ENCODE measurements at places on chromosomes 2 and 18.

GRCh38 chr2:217901400-217901799 is 101.4 kb downstream of the TNS1 start:
- no peak for DNase-seq

DNA sequence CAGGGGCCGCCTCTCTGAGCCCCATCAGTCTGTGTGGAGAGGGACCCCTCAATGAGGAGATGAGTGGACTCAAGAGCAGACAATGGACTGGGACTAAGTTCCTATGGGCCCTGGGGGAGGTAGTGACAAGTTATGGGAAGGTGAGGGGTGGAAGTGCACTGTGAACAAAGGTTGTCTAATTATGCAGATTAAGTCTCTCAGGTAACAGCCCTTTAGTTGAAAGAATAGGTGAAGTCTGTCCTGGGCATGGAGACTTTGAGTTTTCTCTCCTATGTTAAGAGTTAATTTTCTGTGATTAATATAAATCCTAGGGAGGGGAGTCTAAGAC is 243.8 kb downstream of the FAM210A start:
- DNase-seq: no peak

- DNase-seq: no peak
Measured at GRCh38 chr2:160650196-160651118, 156.8 kb upstream of the RBMS1 start.

GRCh38 chr2:69375494-69376353 is 11.3 kb downstream of the GFPT1 start:
- peak; percentile 21 for DNase-seq

GRCh38 chr2:234075947-234076346 is 25.4 kb downstream of the SPP2 start:
- DNase-seq: no peak

- DNase-seq: no peak
Measured at GRCh38 chr2:150567771-150568301, 80.4 kb upstream of the RND3 start.

DNA sequence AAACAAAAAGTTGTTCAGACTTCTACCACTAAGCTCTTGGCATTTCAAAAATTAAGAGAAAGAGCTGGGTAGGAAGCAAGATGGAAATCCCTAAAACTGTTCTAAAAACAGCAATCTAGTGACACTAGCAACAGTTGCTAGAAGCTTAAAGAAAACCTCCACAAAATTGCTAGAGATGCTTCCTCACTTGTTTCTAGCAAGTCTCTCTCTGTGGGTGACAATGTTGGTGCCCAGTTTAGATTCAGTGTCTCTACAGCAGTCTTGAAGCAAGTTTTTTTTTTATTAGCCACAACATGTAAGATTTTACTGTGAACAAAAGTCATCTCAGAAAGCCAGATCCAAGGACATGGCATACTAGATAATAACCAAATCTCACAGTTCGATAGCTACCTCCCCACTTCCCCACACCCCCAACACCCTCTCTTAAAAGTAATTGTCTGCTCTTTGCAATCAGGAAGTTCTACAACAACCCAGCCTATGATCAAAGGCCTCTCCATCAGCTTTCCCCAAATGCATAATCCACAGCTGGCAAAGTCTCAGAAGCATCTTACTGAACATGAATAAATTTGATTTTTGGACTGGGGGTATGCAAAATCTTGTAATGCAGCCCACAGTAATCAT is 70.0 kb downstream of the ANKRD44 start:
- DNase-seq: no peak

- no peak for DNase-seq
Measured at GRCh38 chr2:212284166-212284565, 254.4 kb downstream of the ERBB4 start.

DNA sequence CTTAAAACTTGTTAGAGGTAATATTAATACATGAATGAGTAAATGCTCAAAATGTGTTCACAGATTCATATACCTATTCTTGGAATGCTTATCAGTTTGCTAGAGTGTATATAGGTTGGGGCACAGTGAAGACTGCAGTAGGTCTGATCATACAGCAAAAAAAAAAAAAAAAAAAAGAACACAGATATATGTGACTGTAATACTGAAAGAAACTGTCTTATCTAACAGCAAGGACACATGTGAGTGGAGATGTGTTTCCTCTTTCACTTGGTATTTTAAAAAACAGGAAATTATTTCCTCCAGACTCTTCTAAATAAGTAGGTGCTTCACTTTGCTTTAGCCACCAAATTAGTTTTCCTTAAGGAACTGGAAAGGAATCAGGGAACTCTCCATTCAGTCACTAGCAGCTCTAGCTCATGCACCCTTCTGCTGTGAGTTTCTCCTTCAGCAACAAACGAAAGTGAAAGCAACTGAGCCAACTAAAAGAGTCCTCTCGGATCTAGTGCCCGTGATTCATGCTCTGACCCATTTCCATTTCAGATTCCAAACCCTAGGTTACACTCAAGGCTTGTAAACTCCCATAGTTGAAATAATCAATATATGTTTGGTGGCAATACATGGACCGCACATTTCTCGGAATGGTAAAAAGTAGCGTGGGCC is 98.5 kb downstream of the DSEL start:
- DNase-seq: peak; percentile 19

GRCh38 chr2:137929519-137929916 is 34.8 kb upstream of the HNMT start:
- DNase-seq: peak; percentile 40

GRCh38 chr18:9066358-9066757 is 36.1 kb upstream of the NDUFV2 start:
- DNase-seq: no peak

- no peak for DNase-seq
Measured at GRCh38 chr2:112096098-112096497, 41.0 kb downstream of the TMEM87B start.

GRCh38 chr2:225841314-225841713 is 441.8 kb downstream of the NYAP2 start:
- DNase-seq: no peak

DNA sequence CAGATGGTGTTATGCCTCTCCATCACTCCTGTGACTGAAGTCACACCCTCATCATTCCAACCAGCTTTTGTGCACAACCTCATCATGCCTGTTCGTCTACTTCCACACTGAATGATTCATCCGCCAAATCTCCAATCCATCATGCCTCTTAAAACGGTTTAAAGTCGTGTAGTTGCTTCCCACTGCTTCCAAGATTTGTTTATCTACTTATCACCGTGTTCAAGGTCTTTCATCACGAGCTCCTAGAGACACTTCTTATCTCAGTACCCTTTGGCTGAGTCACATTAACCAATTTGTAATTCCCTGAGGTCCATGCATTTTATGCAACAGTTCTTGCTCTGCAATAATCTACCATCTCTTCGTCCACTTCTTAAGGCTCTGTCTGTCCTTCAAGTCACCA is 592.3 kb upstream of the ID2 start:
- DNase-seq: no peak

- no peak for DNase-seq
Measured at GRCh38 chr18:24923138-24923537, 428.8 kb downstream of the ZNF521 start.

DNA sequence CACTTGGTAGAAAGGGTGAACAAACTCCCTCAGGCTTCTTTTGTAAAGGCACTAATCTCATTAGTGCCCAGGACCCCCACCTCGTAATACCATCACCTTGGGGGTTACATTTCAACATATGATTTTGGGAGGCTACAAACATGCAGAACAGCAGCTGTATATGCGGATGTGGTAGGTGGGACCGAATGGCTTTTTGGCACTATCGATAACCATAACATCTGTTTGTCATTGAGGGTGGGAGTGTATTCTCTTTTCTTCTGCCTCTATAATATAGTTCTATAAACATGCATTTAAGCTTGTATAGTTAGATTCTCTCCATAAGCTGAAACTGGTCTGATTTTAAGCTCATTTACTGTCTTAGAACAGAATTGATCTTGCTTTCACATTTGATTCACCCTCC is 239.1 kb upstream of the BOD1L2 start:
- no peak for DNase-seq

GRCh38 chr2:99554238-99554637 is 64.4 kb upstream of the REV1 start:
- peak; percentile 9 for DNase-seq

- DNase-seq: no peak
Measured at GRCh38 chr2:3571284-3571683, 3.8 kb upstream of the RPS7 start.

DNA sequence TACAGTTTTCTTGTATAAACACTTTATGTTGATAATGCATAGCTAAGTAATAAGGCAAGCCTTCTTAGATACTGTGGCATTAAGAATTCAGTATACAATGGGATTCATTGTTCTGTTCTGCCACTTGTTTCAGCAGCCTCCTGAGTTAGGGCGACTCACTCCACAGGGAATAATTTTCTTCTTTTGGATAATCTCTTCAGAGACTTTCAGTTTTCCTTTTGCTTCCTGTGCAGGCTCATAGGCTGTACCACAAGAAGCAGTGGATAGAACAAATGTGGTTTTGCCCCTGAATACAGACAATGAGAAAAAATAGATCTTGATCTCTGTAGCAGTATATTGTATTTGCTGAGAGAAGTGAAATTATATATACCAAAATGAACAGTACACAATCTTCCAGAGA is 298.0 kb downstream of the ZNF407 start:
- no peak for DNase-seq

Data from NCI-H1092 treated with DMSO at 0.1 percent for 48 hours (cell line).